T-cell (primary cell): ENCODE measurements at places on chromosomes 2 and 18.

- no peak for DNase-seq
Observed at GRCh38 chr2:81505586-81505985, 1201.0 kb upstream of the LRRTM1 start.

DNA sequence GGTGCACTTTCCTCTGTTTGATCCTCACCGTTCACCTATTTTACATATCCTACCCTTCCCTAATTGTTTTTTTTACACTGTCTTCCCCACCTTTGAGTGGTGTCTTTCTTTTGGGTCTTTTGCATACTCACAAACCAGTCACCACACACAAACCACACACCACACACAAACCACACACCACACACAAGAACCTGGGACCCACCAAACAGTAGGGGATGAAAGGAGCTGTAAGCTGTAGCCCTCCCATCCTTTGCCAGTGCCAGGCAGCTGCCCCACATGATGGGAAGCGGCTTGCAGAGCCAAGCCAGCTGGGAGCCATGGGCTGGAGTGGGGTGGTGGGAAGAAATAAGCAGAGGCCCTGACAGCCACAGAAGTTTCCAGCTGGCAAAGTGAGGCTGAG lies 38.9 kb upstream of the MSH6 start:
- no peak for DNase-seq

- DNase-seq, result no peak
Observed at GRCh38 chr2:109402180-109402579, 211.6 kb downstream of the SEPTIN10 start.

- peak; percentile 18 for DNase-seq
Observed at GRCh38 chr2:240733803-240734495, 42.3 kb downstream of the AQP12A start.

DNA sequence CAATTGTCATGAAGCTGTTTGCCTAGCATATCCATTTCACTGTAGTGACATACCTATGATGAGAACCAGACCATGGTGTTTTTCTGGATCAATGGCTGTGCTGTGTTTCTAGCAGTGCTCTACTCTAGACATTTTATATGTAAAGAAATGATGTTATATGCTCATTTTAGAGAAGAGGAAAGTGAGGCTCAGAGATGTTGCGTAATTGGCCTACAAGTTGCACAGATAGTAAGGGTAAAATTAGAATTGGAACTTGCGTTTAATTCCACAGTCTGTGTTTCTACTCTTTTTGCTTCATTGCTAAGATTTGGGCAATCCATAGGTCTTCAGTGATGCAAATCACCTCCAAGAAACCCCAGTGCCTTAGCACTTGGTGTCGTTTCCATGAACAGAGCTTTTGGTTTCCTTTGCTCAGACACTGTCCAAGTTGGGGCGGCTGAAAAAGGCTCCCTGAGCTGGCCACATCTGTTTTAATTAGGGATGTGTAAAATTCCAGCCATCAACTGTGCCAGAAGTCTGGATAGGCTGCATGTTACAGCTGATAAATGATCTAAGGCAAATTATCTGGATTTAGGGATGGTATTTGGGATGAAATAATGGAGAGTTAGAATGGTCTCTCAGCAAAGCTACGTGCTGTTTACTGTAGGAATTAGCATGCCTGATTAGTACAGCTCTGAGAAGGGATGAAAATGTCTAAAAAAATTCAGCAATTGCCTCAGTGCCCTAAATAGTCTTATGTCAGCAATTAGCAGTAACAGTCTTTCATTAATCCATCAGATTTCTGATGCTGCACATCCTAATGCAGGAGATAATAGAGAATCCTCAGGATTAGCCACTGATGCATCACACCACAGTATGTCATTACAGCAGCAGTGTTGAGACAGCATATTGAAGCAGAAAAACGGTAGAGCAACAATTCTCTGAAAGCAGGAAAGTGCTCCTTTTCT lies 65.3 kb downstream of the PTPRM start:
- no peak for DNase-seq

GRCh38 chr2:186624276-186624675 lies 34.4 kb downstream of the ITGAV start:
- no peak for DNase-seq

DNA sequence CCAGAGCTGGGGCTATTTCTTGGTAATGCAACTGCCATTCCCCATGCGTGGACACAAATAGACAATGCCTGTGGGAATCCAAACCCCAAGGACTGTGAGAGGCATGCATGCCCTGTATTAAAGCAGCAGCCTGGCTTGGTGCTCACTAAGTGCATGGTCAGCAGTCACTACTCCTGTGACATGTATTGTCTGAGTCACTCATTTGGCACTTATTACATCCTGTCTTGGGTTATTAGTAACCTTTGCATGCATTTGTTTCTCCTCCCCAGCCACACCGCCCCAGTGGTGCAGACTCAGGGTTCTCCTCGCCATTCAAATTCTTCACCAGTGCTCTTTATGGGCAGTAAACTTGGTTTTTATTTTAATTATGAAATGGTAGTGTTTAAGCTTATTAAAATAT lies 30.2 kb downstream of the PRKCE start:
- no peak for DNase-seq

- no peak for DNase-seq
Observed at GRCh38 chr2:119446037-119446436, 14.4 kb downstream of the TMEM37 start.

DNA sequence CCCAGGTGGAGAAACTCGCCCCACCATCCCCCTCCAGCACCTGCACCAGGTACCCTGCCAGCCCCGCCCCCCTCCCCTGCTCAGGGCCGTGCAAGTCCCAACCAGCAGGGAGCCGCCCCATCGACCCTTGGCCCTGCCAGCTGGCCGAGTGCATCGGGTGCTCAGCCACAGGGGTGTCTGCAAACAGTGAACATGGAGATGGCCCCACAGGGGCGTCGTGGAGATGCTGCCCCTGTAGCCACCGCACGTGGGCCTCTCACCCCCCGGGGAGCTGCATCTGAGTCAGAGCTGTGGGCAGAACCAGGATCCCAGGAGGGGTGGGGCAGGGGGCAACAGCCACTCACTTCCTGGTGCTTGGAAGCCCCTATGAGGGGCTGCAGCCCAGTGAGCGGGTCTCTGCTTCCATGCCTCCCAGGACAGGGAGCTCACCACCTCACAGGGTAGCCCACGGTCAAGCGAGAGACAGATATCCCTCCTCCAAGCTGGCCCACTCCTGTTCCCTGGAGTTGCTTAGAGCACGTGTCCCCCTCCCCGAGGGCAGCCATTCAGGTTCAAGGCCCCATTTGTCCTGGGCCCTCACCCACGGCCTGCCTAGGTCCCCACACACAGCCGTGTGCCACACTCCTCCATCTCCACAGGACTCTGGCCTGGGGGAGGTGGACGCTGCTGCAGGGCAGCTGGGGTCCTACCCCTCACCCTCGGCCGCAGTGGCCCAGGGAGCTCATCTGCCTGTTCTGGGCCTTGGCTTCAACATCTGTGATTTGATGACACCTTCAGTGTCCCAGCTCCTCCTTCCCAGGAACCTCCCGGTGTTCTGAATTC lies 1.1 kb upstream of the MAB21L4 start:
- no peak for DNase-seq

- no peak for DNase-seq
Observed at GRCh38 chr2:41000374-41000773, 548.5 kb upstream of the SLC8A1 start.

DNA sequence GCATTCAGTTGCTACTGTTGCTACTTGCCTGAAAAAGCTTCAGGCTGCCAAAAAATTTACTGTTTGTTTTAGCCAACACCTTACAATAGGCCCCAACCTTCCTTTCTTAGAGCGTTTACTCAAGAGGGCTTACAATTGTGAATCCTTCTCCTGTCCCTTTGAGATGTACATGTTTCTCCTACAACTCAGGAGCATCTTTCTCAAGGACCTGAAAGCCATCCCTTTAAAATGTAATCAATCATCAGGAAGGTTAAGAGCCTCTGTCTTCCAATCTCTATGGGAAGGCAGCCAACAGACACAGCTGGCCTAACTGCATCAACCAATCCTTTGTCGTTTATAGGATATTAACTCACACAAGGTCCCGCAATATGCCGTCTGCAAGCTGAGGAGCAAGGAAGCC lies 3.4 kb upstream of the IER3IP1 start:
- DNase-seq, result no peak

- no peak for DNase-seq
Observed at GRCh38 chr2:235935773-235936172, 232.4 kb downstream of the GBX2 start.

GRCh38 chr2:47249931-47250330 lies 94.8 kb upstream of the STPG4 start:
- DNase-seq, result no peak

DNA sequence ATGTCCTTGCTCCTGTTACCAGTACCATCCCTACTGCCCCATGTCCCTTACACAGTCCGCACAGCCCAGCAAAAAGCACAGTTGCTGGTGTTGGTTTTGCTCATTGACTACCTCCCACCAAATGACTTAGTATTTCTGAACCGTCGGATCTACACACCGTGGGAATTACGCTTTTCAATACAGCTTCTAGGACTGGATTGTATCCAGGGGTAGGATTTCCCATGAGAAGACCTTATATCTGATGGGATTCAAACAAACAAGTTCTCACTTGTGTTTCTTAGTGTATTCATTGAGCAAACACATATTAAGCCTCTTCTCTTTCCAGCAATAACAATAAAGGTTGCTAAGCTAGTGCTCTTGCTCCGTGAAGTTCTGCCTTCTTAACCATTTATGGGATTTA lies 25.8 kb downstream of the TRAPPC12 start:
- DNase-seq, result no peak

GRCh38 chr2:118091140-118091478 lies 2.8 kb downstream of the INSIG2 start:
- DNase-seq, result no peak

- DNase-seq, result no peak
Observed at GRCh38 chr2:203892207-203892606, 24.6 kb downstream of the CTLA4 start.

DNA sequence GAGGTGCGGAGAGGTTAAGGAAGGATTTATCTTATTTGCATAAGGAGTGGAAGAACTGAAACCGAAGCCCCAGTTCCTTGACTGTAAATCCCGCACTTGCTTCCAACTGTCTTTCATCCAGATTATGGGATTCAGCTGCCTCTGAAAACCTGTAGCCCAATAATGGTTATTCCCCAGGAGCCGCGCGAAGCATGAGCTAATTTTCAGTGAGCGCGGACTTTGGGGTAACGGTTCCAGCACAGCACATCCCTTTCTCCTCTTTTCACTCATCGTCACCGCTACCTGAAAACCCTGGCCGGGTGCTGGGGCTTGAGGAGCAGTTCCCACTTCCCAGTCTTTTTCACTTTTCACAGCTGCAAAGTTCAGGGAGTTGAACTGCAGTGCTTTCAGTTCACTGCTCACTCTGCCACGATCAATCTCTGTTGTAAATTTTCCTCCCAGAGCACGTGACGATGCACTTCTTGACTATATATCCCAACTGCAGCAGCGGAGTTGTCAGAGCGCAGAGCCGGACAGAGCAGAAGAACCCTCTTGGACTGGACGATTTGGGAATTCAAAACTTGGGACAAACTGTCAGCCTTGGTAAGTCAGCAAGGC lies at the start of gene KCNE4:
KCNE4 (plus strand) TSS at position 498 of the 597 bp plus-strand sequence. CDS start 641 bp downstream, outside the sequence.
- no peak for DNase-seq

- no peak for DNase-seq
Observed at GRCh38 chr2:111188681-111189080, 68.0 kb downstream of the BCL2L11 start.

- DNase-seq, result no peak
Observed at GRCh38 chr2:12852135-12852534, 135.4 kb downstream of the TRIB2 start.

DNA sequence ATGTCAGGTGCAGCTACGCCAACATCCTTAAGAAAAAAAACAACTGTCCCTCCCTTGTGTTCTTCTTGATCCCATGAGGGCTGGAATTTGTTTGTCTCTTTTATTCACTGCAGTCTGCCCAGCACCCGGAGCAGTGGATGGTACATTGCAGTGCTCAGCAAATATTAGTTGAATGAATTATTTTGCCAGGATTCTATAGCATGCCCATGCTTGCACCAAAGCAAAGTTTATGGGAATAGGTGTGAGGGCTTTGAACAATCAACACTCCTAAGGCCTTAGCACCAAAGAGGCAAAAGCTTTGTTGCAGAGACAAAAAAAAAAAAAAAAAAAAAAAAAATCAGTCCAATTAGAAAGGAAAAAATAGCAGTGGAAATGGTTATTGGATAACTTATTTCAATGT lies 28.7 kb upstream of the DCC start:
- no peak for DNase-seq

DNA sequence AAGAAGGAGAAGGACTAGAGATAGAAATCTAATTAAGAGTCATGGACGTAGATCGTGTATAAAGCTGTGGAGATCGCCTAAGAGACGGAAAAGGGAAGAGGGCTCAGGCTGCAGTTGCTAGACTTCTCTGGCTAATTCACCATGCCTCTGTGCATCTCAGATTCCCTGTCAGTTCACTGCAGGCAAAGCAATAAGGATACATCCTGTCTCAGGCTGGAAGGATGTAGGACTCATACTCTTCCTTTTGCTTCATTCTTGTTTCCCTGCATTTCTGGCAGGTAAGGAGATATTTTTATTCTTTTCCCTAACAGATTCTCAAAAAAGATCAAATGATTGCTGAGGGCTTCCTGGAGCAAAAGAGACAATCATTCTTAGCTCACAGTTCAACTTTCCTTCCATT lies 112.5 kb downstream of the AP1S3 start:
- no peak for DNase-seq

GRCh38 chr2:230893841-230894781 lies 29.4 kb downstream of the ITM2C start:
- peak; percentile 13 for DNase-seq

GRCh38 chr18:61676773-61677434 lies 215.9 kb downstream of the RNF152 start:
- no peak for DNase-seq

DNA sequence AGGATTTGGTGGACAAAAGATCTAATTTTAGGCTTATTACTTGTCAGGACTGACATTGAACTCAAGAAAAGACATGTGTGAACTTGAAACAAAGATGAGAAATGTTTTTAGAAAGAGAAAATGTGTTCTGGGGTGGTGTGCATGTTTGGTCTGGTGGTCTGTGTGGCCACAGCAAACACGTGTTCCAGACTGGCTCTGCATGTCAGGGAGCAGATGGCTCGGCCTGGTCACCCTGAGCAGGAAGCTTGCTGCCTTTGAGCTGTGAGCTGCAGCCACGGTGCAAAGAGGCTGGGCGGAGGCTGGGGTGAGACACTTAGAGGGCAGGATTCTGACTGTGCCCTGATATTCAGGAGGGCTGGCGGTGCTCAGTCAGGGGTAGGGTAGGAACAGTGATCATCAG lies 186.1 kb downstream of the CTIF start:
- no peak for DNase-seq

DNA sequence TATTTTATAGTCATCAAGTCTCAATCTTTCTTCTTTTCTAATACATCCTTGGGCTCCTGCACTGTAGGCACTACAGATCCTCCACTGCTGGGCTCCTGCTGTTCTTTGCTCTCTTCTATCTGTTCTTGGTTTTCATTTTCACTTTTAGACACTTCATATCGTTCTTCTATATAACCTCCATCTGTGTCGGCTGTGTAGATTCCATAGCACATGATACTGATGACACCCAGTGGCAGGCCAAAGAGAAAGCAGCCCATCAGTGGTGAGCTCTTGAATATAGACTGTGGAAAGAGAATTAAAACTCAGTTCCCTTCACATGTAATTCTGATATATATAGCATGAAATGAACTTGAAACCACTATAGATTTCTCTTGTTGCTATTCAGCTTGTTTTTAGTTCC lies 38.0 kb downstream of the TMX3 start:
- DNase-seq, result no peak
